ENCODE measurements at places on chromosomes 12 and 14.
A peak's percentile ranks its signal among the peaks of the same experiment; 100 is the strongest.

GRCh38 chr12:5254703-5255102, 177.2 kb upstream of the NTF3 start:
- DNase-seq, result no peak

- no peak for DNase-seq
These were observed 302.7 kb downstream of the CCER1 start for GRCh38 chr12:90652280-90652679.

- peak; percentile 41 for DNase-seq
These were observed 430.2 kb upstream of the TMPO start for GRCh38 chr12:98085046-98085755.

DNA sequence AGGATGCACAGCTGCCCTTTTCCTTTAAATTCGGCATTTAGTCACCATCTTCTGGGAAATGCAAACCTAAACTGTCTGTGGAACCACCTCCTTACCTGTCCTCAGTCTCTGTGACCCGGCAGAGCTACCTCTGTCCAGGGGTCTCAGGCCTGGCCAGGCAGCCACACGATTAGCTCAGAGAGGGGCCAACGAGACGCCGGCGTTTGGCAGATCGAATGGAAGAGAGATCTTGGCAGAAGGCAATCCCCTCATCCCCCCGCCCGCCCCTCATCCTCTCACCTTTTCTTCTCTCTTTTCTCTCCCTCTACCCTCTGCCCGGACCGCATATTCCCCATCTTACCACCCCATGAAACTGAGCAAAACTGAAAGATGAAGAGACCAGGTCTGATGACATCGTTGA, 101.0 kb downstream of the PIWIL1 start:
- no peak for DNase-seq

DNA sequence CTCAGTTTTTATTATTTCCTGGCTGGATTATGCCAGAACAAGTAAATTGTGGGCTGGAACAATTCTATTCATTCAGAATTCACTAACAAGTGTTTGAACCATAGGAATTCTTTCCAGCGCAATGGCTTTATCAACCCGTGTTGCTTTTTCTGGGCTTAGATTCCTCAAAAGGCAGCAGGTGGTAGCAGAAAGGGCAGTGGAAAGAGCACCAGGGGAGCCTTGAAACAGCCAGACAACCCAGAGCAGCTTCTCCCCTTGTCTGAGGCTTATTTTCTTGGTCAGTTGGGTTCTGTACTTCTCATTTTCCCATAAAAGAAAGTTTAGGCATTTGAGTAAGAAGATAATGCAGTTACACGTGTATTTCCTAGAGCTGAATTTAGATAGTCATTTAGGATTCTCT, 130.7 kb downstream of the OTOGL start:
- DNase-seq, result no peak

GRCh38 chr12:43711348-43711747, 47.2 kb downstream of the PUS7L start:
- DNase-seq, result no peak

GRCh38 chr14:69443296-69443805, 41.2 kb upstream of the PLEKHD1 start:
- DNase-seq, result no peak

- DNase-seq, result no peak
These were observed 1.4 kb downstream of the VAMP1 start for GRCh38 chr12:6469092-6469491.

DNA sequence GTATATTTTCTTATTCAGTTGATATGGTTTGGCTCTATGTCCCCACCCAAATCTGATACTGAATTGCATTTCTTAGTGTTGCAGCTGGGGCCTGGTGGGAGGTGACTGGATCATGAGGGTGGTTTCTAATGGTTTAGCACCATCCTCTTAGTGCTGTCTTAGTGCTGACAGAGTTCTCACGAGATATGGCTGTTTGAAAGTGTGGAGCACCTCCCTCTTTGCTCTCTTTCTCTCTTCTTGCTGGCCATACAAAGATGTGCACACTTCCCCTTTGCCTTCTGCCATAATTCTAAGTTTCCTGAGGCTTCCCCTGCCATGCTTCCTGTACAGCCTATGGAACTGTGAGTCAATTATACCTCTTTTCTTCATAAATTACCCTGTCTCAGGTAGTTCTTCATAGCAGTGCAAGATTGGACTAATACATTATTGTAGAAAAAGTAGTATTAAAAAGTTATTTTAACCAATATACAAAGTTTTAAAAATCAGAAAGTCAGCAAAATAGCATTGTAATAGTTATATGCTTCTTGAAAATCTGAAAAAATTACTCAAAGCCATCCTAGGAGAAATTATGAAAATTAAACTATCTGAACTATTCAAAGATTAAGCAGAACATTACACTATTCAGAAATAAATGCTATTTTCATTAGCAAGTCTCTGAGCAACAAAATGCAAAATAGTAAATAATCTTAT, 84.1 kb downstream of the PPP1R12A start:
- no peak for DNase-seq

GRCh38 chr12:7107636-7108002, 1.4 kb downstream of the C1RL start:
- no peak for DNase-seq

DNA sequence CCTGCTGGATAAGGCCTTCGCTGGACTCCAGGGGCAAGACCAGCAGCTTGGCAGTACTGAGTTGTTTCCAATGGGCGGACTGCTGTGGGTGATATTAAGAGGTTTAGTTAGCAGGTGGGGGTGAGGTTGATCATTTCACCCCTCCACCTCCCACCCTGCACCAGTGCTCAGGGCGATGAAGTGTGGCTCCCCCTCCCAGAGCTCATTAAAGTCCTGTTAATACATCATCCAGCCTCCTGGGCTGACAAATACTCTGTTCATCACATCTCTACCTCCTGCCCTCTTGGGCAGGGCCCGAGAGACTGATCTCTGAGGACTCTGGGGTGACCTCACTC, 2.4 kb upstream of the FIGNL2 start:
- no peak for DNase-seq

GRCh38 chr14:35688126-35688826, 120.8 kb downstream of the RALGAPA1 start:
- no peak for DNase-seq

GRCh38 chr14:60956632-60957031, 24.2 kb downstream of the TRMT5 start:
- DNase-seq, result no peak

DNA sequence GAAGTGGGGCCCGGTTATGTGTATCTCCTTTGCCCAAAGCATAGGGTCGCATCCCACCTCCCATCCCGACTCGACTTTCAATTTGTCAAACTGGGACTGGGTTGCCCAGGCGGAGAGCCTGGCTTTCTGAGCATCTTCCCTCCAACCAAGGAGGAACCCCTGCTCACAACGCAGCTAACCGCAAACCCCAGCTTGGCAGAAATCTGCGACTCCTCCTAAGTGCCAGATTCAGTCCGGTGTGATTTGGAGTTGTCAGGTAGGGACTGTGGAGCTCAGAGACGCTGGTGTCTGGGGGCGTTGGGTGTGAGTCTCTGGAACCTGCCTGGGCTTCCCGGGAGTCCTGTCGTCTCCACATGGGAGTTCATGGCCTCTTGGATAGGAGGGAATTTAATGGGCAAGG, 1126.7 kb downstream of the AACS start:
- DNase-seq, result no peak
